ENCODE measurements at places on chromosomes 4 and X.

- DNase-seq, result peak; percentile 23
These were observed 2.0 kb downstream of the PRKX start for GRCh38 chrX:3711331-3711917.

DNA sequence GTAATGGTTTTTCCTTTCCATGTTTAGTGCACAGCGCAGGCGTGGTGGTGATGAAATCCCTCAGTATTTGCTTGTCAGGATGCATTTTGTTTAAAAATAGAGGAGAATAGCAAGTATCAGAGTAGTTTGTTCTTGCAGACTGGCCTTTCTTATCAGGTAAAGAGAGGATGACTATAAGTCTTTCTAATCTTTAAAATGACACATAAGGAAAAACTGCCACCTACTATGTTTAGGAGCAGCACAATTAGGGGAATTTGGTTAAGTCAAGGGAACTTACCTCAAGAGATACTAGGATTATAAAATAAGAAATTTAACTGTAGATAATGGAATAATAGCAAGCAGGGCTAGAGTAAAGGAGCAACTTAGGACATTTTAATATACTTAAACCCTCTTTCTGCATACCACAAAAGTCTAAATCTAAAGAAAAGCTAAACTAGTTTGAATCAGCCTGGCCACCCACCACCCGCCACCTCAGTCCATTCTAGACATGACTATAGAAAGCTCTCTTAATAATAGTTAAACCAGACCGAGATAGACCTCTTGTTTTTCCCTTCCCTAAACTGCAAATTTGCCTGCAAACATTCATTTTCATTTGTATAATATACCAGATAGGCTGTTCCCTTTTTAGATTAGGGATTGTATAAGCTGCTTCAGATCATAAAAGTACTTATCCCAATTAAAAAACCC, 62.0 kb downstream of the APOOL start:
- no peak for DNase-seq

DNA sequence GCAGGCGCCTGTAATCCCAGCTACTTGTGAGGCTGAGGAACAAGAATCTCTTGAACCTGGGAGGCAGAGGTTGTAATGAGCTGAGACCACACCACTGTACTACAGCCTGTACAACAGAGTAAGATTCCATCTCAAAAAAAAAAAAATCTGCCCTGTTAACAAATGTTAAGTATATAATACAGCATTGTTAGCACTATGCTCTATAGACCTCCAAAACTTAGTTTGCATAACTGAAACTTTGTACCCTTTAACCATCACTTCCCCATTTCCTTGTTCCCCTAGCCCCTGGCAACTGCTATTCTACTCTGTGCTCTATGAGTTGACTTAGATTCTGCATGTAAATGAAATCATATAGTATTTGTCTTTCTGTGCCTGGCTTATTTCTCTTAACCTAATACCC, 76.7 kb downstream of the TAB3 start:
- no peak for DNase-seq

- DNase-seq, result no peak
These were observed at the start of gene ARHGAP36 for GRCh38 chrX:131058136-131058868. TSS of gene ARHGAP36 (plus strand) at chrX:131058346. CDS start at chrX:131081666, 23,320 bp downstream.

DNA sequence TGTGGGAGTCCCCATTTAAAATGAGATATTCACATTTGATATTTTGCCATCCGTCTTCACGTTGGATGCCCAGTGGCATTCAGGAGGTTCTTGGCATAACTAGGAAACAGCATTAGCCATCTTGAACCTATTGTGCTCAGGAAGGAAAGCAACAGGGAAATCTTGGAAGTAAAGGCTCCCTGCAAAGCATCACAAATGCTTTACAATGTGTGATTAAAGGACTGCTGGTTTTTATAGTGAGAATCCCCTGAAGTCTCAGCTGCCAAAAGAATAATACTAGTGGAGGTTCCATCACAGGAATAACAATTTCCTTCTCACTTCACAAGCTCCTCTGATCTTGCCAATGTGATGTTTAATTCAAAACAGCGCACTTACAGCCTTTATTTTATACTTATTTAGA, 49.7 kb upstream of the NPNT start:
- DNase-seq, result no peak

- DNase-seq, result no peak
These were observed 56.7 kb downstream of the MID1IP1 start for GRCh38 chrX:38857736-38858523.

- no peak for DNase-seq
These were observed 14.7 kb downstream of the WDR44 start for GRCh38 chrX:118360429-118361125.

DNA sequence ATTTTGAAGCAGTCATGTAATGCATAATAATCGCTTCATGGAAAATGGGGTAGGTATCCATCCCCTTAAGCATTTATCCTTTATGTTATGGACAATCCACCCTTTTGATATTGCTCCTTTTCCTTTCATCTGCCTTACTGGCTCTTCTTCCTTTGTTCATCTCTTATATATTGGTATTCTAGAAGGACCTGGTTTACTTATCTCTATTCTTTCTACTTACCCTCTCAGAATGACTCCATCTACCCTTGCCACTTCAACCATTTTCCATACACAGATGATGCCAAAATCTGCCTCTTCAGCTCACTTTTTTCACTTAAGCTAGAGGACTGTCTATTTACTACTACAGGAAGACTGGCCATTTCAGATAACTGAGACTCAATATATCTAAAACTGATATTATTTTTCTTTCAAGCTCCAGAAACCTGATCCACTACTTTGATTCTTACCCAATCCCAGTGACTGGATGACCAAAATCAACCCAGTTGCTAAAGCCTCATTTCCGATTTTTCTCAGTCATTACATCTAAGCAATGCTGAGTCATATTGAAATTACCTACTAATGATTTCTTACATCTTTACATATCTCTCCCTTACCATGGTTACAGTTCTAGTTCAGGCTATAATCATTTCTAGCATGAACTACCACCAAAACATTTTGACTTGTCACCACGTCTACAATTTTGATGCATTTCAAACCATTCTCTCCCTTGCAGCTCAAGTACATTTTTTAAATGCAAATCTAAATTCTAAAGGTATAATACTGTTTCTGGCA, 93.7 kb downstream of the FAAH2 start:
- DNase-seq, result no peak

- DNase-seq, result no peak
These were observed 86.0 kb downstream of the FUNDC1 start for GRCh38 chrX:44456685-44457084.
